ENCODE measurements at places on chromosomes 12 and 14.

DNA sequence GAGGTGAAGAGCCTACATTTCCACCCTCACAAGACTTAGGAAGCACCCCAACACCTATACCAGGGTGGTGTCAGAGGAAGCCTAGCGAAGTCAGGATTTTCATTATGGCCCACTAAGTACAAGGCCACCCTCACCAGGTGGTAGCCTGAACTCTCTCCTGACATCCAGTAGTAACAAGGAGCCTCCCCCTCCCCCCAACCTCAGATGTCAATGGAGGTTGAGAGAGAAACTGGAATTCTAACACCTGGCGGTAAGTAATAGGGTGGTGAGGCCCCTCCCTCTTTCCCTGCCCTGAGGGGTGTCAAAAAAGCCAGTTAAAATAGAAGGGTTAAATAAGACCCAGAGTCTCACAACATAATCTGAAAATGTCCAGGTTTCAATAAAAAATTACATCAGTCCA is 37.6 kb downstream of the SINHCAF start:
- DNase-seq = no peak

DNA sequence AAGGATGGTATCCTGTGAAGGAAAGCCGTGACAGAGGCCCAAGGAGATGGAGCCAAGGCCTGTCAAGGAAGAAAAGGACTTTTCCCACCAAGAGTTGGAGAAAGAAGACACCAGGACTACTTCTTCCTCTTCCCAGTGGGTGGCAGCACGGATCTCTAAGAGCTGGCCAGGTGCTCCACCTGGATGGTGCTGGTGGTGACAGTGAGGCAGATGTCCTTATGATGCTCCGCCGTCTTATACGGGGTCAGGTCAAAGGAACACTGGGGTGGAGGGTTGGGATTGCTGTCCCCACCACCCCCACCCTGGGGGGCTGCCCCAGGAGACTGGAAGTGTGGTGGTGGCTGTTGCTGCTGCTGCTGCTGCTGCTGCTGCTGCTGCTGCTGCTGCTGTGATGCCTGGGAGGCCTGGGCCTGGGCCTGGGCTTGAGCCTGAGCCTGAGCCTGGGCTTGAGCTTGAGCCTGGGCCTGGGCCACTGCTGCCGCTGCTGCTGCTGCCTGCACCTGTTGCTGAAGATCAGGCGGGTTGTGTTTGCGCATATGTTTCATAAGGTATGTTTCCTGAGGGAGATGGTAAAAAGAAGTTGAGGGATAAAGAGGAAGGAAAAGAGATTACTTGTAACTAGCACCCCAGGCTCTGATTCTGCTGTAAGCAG is 4.8 kb upstream of the ING4 start:
- no peak for DNase-seq

GRCh38 chr12:132523576-132524331 is 33.8 kb downstream of the FBRSL1 start:
- DNase-seq = peak; percentile 50

DNA sequence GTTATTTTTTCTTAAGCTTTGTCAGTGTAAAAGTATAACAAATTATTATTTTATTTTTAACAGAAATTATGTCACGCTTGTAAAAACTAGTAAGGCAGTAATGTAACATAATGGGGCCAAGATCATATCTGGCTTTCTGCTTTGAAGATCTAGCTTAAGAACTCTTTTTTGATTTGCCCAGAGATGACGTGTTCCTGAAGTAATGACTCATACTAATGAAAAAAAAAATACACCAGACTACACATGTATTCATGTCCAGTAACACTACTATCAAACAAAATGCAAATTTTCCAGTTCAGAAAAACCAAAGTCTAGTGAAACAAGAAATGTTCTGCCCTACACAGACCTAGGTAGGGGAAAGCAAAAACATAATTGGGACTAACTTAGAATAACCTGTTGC is 432.2 kb upstream of the ATXN7L3B start:
- no peak for DNase-seq

- DNase-seq = no peak
These were observed 18.6 kb downstream of the OR6S1 start for GRCh38 chr14:20622816-20623291.

GRCh38 chr12:64618953-64619590 is 8.8 kb downstream of the RASSF3 start:
- DNase-seq = no peak

DNA sequence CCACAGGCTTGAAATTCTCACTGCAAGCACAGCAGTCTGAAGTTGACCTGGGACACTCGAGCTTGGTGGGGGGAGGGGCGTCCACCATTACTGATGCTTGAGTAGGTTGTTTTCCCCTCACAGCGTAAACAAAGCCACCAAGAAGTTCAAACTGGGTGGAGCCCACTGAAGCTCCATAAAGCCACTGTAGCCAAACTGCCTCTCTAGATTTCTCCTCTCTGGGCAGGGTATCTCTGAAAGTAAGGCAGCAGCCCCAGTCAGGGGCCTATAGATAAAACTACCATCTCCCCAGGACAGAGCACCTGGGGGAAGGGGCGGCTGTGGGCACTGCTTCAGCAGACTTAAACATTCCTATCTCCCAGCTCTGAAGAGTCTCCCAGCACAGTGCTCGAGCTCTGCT is 31.7 kb upstream of the ST8SIA1 start:
- no peak for DNase-seq

All from activated CD4-positive, CD25-positive, alpha-beta regulatory T cell (primary cell).